ENCODE measurements at places on chromosomes 12 and 14.

DNA sequence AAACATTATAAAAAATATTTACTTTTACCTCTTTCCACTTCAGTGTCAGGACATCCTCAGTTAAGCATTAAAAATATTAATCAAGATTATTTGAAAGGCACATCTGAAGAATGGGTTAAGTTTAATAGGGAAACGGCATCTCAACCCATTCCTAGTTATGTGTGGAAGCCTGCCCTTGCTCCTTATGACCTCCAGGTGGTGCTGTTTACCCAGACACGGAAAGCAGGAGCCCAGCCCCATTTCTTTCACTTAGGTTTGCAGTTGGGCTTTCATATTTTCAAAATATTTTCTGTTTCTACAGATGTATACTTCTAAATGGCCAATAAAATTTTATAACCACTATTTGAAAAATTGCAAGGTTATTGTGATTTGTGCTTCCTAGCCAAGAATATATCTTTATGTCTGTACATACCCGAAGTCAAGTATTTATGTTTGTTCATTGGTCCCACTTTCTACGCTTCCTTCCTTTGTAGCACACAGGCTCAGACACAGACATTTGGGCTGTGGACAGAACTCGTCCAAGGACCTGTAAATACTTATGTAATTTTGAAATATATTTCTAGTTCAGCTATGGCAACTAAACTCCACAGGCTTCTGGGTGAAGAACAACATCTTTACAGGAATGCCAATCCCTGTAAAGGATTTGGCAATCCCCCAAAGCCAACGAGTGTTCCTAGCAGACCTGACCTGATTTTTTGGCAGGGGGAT is 247.1 kb downstream of the AKAP6 start:
- peak; percentile 44 for DNase-seq

DNA sequence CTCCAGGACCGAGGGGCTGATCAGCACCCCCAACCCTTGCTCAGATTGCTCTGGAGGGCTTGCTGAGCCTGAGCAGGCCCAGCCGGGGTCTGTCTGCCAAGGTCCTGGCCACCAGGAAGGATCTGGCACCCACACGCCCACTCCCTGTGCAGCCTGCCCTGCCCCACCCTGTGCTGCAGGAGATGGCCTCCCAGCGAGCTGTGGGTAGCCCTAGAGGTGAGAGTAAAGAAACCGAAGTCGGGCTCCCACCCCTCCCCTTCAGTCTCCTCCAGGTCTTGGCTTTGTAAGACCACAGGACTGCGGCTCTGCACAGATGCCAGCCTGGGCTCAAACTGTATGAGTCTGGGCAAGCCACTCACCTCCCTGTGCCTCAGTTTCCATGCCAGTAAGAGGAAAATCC is 307.8 kb downstream of the BCL11B start:
- DNase-seq: no peak

DNA sequence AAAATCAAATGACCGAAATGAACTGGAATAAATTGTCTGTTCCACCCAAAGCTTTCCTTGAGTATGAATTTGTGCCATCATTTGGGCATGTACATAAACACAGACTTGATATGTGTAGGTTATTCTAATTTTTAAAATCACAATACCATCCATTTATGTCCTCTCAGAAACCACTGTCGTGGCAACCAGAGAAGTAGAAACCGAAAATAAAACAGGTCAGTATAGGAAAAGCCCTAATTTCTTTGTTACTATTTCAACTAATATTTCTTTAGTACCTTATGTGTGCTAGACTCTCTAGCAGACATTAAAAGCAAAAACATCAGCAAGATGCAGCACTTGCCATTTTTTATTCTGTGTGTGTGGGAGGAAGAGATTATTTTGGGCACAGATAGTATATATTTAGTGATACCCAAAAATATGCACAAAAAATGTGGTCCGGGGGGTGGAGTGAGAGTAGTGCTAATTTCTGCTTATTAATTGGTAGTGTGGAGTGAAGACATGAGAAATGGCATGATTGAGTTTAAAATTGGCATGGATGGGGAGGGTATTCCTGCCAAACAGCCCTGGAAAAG is 130.8 kb upstream of the CNTN1 start:
- no peak for DNase-seq

DNA sequence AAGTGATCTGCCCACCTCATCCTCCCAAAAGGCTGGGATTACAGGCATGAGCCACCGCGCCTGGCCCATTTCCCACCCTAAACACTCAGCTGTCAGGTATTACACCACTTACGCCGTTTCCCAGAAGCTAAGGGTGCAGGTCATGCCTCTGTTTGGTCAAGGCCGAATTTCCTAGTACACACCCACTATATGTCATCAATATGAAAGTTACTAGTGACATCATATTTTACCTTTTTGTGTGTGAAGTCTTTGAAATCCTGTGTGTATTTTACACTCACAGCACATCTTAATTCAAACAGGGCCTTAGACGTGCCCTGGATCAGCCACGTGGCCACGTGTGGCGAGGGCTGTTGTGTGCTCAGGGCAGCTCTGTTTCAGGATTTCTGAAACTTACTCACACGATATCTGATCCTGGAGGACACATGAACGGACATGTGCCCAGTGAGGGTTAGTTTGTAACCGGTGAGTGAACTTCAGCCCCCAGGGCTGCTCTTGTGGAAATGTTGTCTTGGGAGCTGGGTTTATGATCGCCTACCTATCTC is 51.8 kb downstream of the GLT1D1 start:
- no peak for DNase-seq

- DNase-seq: no peak
These were observed 32.2 kb upstream of the SERPINA6 start for GRCh38 chr14:94355191-94355794.

GRCh38 chr14:66421990-66422946 is 63.9 kb upstream of the CCDC196 start:
- DNase-seq: no peak

All from HFF-Myc (cell line).